Breast epithelium (tissue), 4 donors: ENCODE measurements at places on chromosomes 7 and 10. TPM values are rescaled to one million over a fixed set of nuclear protein-coding genes. Genes with fewer than 3 reads are reported as not detected.

- H3K4me1 ChIP-seq: no peaks in the 10 kb centered on the region
- no peaks in the 10 kb centered on the region for H3K36me3 ChIP-seq
- H3K27ac ChIP-seq: peak overlapping the region; percentile 42
- H3K27me3 ChIP-seq: no peaks in the 10 kb centered on the region
- no peak overlapping the region for H3K4me3 ChIP-seq
Observed at GRCh38 chr7:23074443-23075261, 30.9 kb upstream of the KLHL7 start.

The ASIC3 gene
- total RNA-seq: 3.3 TPM

GRCh38 chr7:67306331-67306730, 309.7 kb downstream of the TYW1 start:
- no peaks in the 10 kb centered on the region for H3K4me1 ChIP-seq
- no peak overlapping the region for H3K27ac ChIP-seq
- H3K36me3 ChIP-seq: no peaks in the 10 kb centered on the region
- H3K4me3 ChIP-seq: no peak overlapping the region
- DNase-seq: no peak
- no peaks in the 10 kb centered on the region for H3K27me3 ChIP-seq

The FGL2 gene
- 17.4 TPM for total RNA-seq

The EN2 gene
- total RNA-seq: 0.32 TPM

GRCh38 chr10:77649333-77650331, 12.0 kb upstream of the KCNMA1 start:
- peaks cover 8% of the 10 kb centered on the region for H3K27me3 ChIP-seq
- H3K4me1 ChIP-seq: no peaks in the 10 kb centered on the region
- H3K36me3 ChIP-seq: no peaks in the 10 kb centered on the region

DNA sequence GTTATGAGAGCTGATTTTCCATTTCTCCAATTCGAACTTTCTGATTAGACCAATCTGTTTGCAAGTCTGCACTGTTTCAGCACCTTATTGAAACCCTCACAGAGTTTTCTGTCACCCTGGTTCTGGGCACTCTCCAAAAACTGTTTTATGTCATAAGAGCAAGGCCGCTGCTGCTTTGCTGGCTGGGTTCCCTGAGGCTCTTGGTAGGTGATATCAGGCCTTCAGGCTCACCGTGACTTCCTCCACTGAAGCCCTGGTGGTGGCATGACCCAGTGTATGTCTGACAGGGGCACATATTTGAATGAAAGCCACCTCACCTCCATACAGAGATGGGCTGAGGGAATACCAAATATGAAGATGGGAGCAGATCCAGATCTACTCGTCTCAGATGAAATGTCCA, 8.3 kb downstream of the RABGEF1 start:
- no peaks in the 10 kb centered on the region for H3K4me1 ChIP-seq
- no peaks in the 10 kb centered on the region for H3K27me3 ChIP-seq
- DNase-seq: no peak
- H3K4me3 ChIP-seq: no peak overlapping the region
- H3K36me3 ChIP-seq: no peaks in the 10 kb centered on the region

DNA sequence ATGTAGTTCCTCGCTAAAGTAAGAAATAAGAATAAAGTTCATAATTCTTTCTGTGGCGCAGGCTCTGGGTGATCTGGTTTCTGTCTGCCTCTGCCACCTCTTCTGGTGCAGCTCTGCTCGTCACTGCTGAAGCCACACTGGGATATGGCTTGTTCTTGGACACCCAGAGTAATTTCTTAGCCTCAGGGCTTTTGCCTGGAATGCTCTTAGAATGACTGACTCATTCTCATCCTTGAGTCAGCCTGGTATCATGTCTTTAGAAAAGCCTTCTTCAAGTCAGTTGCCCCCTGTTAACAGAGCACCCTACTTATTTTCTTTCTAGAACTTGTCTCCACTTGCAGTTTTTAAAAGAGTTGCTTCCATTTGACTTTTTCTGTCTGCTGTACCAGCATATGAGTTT, 2.0 kb downstream of the ZSCAN25 start:
- H3K4me1 ChIP-seq: no peaks in the 10 kb centered on the region
- H3K36me3 ChIP-seq: peaks cover 5% of the 10 kb centered on the region
- no peaks in the 10 kb centered on the region for H3K27me3 ChIP-seq
- DNase-seq: no peak

The ASZ1 gene
- total RNA-seq: not detected

The GALNT17 gene
- total RNA-seq: 9.9 TPM

The ST8SIA6 gene
- 18.4 TPM for total RNA-seq

The TRIL gene
- 0.48 TPM for total RNA-seq

DNA sequence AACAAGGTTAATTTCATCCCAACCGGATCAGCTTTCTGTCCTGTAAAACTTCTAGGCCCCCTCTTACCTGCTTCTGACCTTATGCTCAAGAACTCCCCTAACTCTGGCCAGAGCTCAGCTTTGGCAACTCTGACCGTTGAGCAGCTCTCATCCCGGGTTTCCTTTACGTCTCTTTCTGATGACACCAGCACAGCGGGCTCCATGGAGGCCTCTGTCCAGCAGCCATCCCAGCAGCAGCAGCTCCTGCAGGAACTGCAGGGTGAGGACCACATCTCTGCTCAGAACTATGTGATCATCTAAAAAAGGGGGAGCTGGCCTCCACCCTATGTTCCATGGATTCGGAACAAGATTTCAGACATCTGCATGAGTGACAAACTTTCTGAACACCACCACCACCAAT, 117.6 kb downstream of the GLCCI1 start:
- no peaks in the 10 kb centered on the region for H3K36me3 ChIP-seq
- H3K4me1 ChIP-seq: no peaks in the 10 kb centered on the region
- H3K27me3 ChIP-seq: no peaks in the 10 kb centered on the region
- DNase-seq: no peak
- H3K27ac ChIP-seq: no peak overlapping the region

DNA sequence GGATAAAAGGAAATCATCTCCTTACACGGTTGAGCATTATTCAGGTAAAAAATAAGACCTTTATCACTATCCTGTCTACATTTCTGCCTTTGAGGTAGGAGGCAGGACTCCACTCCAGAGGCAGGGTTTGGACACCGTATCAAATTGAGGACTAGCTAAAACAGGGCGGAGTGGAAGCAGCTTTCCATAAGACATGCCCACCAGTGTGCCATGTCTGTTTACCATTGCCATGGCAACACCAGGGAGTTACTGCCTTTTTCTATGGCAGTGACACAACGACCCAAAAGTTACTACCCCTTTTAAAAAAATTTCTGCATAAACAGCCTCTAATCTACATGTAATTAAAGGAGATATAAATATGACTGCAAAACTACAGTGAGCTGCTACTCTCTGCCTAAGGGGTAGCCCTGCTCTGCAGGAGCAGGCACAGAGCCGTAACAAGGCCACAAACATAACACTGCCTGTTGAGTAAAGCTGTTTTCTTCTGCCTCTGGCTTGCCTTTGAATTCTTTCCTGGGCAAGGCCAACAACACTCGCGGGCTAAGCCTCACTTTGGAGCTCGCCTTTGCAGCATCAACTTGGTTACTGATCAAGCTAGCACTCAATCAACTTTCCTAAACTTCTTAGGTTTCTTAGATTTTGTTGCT, 26.5 kb downstream of the DGKB start:
- H3K27ac ChIP-seq: no peak overlapping the region
- H3K4me3 ChIP-seq: no peak overlapping the region
- no peaks in the 10 kb centered on the region for H3K27me3 ChIP-seq

DNA sequence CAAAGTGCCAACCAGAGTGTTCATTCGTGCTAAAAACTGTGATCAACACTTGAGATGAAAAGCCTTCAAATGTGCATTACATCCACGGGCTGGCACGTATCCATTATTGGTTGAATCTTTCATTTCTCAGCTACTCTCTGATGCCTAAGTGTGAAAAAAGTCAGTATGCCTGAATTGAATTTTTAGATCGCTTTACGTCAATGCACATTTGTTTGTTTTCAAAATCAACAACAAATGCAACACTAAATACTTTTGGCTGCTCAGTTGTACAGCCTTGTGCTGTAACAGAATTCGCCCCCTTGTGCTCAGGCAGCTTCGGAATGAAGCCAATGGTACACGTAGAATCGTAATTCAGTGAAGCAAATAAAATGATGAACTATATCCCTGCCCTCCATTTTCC, 446.5 kb upstream of the NRP1 start:
- no peaks in the 10 kb centered on the region for H3K36me3 ChIP-seq
- no peaks in the 10 kb centered on the region for H3K4me1 ChIP-seq
- H3K4me3 ChIP-seq: no peak overlapping the region
- H3K27me3 ChIP-seq: no peaks in the 10 kb centered on the region

- no peak overlapping the region for H3K4me3 ChIP-seq
- no peak overlapping the region for H3K27ac ChIP-seq
- no peaks in the 10 kb centered on the region for H3K36me3 ChIP-seq
- no peaks in the 10 kb centered on the region for H3K4me1 ChIP-seq
Observed at GRCh38 chr10:126997801-126998590, 92.8 kb downstream of the DOCK1 start.

The ADGRA1 gene
- 0.33 TPM for total RNA-seq

DNA sequence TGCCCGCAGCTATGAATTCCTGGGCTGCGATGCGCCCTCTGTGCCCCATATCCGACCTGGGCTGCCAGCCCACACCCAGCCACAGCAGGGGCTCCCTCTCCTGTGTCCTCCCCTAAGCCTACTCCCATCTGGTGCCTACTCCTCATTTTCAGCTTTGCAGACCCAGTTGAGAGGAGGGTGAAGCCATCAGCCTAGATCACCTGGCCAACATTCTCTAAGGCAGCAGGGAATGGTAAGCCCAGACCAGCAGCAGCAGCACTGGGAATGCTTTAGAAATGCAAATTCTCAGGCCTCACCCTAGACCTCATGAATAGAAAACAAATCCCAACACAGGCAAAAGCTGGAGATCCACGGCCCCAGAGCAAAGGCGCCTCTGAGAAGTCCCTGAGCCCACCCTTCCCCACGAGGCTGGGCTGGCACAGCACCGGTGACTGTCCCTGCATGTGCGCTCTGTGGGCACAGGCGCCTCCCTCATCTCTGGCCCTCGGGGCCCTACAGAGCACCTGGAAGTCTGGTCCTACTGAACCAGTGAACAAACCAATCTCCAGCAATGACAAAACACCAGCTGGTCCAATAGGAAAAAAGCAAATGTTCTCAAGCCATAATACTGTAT, 161.4 kb downstream of the GFRA1 start:
- H3K4me3 ChIP-seq: no peak overlapping the region
- H3K27me3 ChIP-seq: no peaks in the 10 kb centered on the region

DNA sequence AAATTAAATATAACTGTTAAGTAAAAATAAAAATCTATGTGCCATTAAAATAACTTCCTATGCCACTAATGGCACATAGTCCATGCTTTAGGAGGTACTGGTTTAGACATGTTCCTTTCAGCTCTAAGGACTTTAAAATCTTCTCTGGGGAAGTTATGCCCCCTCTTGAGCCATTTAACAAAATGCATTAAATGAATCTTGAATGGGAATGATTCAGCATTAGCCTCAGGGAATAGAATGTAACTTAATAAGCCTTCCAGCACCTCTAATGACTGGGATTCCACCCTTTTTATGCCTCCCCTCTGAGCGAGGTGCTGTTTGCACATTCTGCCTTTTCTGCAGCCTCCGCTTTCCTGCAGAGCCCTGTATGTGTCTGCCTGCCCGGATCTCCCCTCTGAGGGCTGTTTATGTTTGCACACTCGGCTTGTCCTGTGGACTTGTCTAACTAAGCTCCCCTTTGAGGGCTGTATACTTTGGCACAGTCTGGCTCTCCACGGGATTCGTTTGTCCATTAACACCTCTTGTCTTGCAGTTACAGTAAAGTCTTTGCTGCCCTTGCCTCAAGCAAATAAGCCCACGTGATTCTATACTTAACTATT, 108.4 kb upstream of the HPS1 start:
- no peak overlapping the region for H3K27ac ChIP-seq
- H3K4me3 ChIP-seq: no peak overlapping the region
- H3K27me3 ChIP-seq: no peaks in the 10 kb centered on the region
- no peak for DNase-seq
- H3K4me1 ChIP-seq: no peaks in the 10 kb centered on the region

The DKK1 gene
- total RNA-seq: 3.3 TPM

GRCh38 chr7:4809091-4809591, 33.7 kb downstream of the AP5Z1 start:
- peak overlapping the region; percentile 5 for H3K4me3 ChIP-seq
- H3K27ac ChIP-seq: peak overlapping the region; percentile 77
- DNase-seq: no peak
- H3K36me3 ChIP-seq: no peaks in the 10 kb centered on the region
- no peaks in the 10 kb centered on the region for H3K4me1 ChIP-seq
- H3K27me3 ChIP-seq: no peaks in the 10 kb centered on the region

- H3K4me3 ChIP-seq: no peak overlapping the region
- H3K27ac ChIP-seq: no peak overlapping the region
- no peaks in the 10 kb centered on the region for H3K36me3 ChIP-seq
- no peaks in the 10 kb centered on the region for H3K27me3 ChIP-seq
- H3K4me1 ChIP-seq: no peaks in the 10 kb centered on the region
Observed at GRCh38 chr10:6915307-6915706, 335.2 kb upstream of the PRKCQ start.

DNA sequence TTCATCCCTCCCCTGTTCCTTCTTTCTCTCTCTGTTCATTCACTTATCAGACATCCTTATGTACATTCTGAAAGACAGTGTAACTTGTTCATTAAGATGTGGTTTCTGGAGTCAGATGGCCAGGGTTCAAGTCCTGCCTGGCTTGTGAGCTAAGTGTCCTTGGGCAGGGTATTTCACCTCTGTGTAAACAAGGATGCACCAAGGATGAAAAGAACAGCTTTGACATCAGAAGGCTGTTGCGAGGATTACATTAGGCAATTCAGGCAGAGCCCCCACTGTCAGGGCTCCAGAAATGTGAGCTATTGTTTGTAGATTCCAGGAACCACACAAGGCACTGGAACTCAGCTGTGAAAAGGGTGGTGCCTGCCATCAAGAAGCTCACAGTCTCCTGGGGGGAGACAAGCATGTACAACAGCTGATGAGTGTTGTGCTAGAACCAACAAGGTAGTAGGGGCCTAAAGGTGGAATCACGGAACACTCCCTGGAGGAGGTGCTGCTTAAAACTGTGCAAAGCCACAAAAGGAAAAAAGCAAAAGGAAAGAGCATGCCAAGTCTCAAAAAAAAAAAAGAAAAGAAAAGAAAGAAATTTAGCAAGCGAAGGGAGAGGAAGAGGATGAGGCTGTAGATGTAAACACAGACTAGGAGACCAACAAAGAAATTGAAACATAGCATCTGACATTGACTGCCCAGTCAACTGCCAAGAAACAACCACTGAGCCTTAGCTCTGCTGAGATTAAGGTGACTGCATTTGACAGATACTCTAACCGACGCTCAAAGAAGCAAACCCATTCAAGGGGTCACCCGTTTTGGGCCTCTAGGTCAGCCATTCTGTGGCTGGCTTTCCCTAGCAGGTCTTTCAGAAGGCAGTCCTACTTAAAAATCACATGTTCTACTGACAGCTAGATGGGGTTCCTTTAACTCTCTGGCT, 12.5 kb downstream of the PDLIM1 start:
- peak overlapping the region; percentile 81 for H3K27ac ChIP-seq
- no peaks in the 10 kb centered on the region for H3K27me3 ChIP-seq
- H3K4me1 ChIP-seq: peaks cover 3% of the 10 kb centered on the region
- H3K36me3 ChIP-seq: no peaks in the 10 kb centered on the region
- DNase-seq: no peak

DNA sequence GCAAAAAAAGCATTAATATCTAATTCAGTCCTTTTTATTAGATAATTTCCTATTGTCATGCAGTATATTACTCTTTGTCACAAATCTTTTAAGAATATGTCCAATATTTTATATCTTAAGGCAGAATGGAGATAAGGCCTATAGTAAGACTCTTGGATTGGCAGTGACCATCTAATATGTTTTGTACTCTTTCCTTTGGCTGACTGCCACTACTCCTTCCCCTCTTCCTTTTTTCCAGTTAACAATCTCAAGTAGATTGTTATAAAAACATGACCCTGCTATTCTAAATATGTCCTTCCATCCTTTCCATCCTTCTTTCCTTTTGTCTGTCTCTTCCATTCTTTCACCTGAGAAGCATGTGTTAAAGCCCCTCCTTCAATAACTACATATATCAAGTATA, 92.8 kb upstream of the TMEM168 start:
- no peak overlapping the region for H3K4me3 ChIP-seq
- no peak overlapping the region for H3K27ac ChIP-seq
- H3K4me1 ChIP-seq: no peaks in the 10 kb centered on the region
- H3K36me3 ChIP-seq: no peaks in the 10 kb centered on the region
- no peak for DNase-seq
